ENCODE measurements at places on chromosomes 1 and 21. TPM values are rescaled to one million over a fixed set of nuclear protein-coding genes. Genes with fewer than 3 reads are reported as not detected.
A peak's percentile ranks its signal among the peaks of the same experiment; 100 is the strongest.

The VASH2 gene
- 4.7 TPM for total RNA-seq

The SPATA21 gene
- total RNA-seq, result not detected

DNA sequence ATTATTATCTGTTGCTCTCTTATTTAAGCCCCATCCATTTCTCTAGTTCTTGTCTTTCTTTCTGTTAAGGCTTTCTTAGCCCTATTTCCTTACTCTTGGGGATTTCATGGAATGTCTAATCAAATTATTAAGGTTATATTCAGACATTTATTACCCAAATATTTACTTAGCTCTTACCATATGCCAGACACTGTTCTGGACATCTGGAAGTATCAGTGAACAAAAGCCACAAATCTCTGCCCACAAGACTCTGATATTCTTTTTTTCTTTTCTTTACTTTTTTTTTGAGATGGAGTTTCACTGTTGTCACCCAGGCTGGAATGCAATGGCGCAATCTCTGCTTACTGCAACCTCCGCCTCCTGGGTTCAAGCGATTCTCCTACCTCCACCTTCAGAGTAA is 74.3 kb upstream of the NBL1 start:
- no peak for DNase-seq

GRCh38 chr1:64161357-64161941 is 42.0 kb upstream of the UBE2U start:
- DNase-seq, result no peak

DNA sequence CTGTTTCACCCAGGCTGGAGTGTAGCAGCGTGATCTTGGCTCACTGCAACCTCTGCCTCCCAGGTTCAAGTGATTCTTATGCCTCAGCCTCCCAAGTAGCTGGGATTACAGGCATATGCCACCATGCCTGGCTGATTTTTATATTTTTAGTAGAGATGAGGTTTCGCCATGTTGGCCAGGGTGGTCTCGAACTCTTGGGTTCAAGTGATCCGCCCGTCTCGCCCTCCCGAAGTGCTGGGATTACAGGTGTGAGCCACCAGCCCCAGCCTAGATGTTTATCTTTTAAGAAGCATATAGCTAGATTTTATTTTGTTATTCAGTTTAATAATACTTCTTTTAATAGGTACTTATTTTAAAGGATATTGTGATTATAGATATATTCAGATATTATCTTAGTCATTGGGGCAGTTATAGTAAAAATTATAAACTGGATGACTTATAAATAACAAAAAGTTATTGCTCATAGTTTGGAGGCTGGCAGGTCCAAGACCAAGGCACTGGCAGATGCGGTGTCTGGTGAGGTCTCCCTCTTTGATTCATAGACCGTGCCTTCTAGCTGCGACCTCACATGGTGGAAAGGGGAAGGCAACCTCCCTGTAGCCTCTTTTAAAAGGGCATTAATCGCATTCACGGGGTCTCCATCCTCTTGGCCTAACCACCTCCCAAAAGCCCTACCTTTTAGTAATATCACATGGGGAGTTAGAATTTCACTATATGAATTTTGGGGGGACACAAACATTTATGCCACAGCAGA is 3.1 kb upstream of the KCNE2 start:
- peak; percentile 15 for DNase-seq

DNA sequence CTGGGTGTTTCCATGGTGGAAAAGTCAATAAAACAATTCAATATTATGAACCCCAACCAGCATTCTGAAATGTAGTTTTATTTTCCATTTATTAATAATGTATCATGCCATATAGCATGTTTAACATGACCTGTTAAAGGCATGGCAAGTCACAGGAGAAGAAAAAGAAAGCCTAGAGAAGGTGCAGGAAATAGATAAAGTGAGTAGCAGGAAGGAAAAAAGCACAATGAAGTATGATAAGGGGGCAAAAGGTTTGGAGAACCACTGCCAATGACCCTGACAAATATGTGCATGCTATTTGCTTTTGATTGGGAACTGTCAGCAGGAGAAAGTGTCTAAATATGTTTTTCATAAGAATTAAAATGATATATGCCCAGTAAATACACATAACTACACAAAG is 85.6 kb downstream of the HMCN1 start:
- no peak for DNase-seq

- DNase-seq, result no peak
These were observed 1.9 kb downstream of the PDZK1IP1 start for GRCh38 chr1:47187926-47188250.

DNA sequence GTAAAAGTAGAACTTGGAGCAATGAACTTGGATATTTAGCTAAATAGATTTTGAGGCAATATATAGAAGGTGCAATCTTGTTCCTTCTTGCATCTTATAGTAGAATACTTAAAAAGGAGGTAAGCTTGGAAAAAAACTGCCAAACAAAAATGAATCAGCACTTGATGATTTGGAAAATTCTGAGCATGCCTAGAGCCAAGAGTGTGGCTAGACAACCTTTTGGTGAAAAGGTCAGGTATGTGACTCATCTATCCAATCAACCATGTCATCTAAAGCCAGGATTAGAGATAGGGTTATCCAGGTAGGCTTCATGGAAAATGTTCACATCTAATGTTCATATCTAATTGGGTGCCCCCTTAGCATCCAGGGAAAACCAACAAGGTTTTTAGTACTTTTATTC is 515.0 kb downstream of the COL11A1 start:
- DNase-seq, result no peak
